Pericardium fibroblast (primary cell): ENCODE measurements at places on chromosomes 2 and 18. TPM values are rescaled to one million over a fixed set of nuclear protein-coding genes. Genes with fewer than 3 reads are reported as not detected.

TTC32 gene
- total RNA-seq, result 1.2 and 2.3 TPM in 2 replicates

SNTG2 gene
- not detected in 2 replicates for total RNA-seq

FBXO15 gene
- 0.09 and 0.23 TPM in 2 replicates for total RNA-seq

FSHR gene
- total RNA-seq, result not detected in 2 replicates

CDC42EP3 gene
- total RNA-seq, result 11.2 and 34.4 TPM in 2 replicates

DPP10 gene
- total RNA-seq, result not detected in 2 replicates

TMEFF2 gene
- total RNA-seq, result 0.70 and 5.4 TPM in 2 replicates

CAPN14 gene
- 0.09 TPM in 1 of 2 replicates, not detected in the other for total RNA-seq

CDKL4 gene
- 0.58 TPM in 1 of 2 replicates, not detected in the other for total RNA-seq

SULT1C2 gene
- not detected in 2 replicates for total RNA-seq

FAM210A gene
- 11.8 and 14.2 TPM in 2 replicates for total RNA-seq

PID1 gene
- 7.4 and 8.4 TPM in 2 replicates for total RNA-seq

FAM228A gene
- 0.58 and 0.77 TPM in 2 replicates for total RNA-seq

POTEJ gene
- not detected in 2 replicates for total RNA-seq

C2orf15 gene
- not detected in 2 replicates for total RNA-seq

RUFY4 gene
- total RNA-seq, result not detected in 2 replicates

ATOH8 gene
- total RNA-seq, result 16.9 and 31.4 TPM in 2 replicates

PDE1A gene
- 20.9 and 90.7 TPM in 2 replicates for total RNA-seq

SLC35F5 gene
- total RNA-seq, result 65.6 and 80.9 TPM in 2 replicates

THAP4 gene
- total RNA-seq, result 44.2 and 49.5 TPM in 2 replicates

FAM117B gene
- 2.9 and 3.5 TPM in 2 replicates for total RNA-seq

IER3IP1 gene
- 14.5 and 20.1 TPM in 2 replicates for total RNA-seq

KIF3C gene
- 10.6 and 11.2 TPM in 2 replicates for total RNA-seq

ITPRIPL1 gene
- total RNA-seq, result 0.34 and 0.35 TPM in 2 replicates

VSNL1 gene
- 0.09 TPM in 1 of 2 replicates, not detected in the other for total RNA-seq
